ENCODE measurements at places on chromosomes 12 and 14.

GRCh38 chr12:122368361-122369073 lies 54.0 kb downstream of the CLIP1 start:
- peak; percentile 58 for DNase-seq

GRCh38 chr12:128578045-128578444 lies 245.7 kb downstream of the SLC15A4 start:
- DNase-seq: no peak

GRCh38 chr12:99978152-99978551 lies 6.6 kb downstream of the ANKS1B start:
- DNase-seq: no peak

GRCh38 chr12:128318341-128318740 lies 51.4 kb downstream of the TMEM132C start:
- DNase-seq: no peak

DNA sequence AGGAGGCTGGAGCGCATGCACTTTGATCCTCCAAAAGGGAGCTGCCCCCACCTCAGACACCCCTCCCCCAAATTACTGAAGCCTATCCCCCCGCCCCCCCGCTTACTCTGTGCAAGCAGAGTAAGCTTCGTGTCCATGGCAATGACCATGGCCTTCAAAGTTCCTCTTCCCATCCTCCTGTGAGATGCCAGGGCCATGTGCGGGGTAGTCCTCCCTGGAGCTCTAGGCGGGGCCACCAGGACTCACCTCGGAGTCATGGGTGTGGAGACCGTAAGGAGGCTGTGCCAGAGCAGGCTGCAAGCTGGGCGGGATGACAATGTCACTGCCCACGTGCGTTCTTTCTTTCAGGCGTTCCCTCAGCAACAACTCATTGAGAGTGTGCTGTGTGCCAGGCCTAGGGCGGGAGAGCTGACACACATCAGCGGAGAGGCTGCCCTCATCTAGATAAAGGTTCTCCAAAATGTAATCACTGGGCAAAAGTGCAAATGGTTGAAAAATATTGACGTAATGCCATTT lies 66.8 kb downstream of the C14orf132 start:
- no peak for DNase-seq

GRCh38 chr12:103840462-103840875 lies 565 bp downstream of the NT5DC3 start:
- peak; percentile 28 for DNase-seq

DNA sequence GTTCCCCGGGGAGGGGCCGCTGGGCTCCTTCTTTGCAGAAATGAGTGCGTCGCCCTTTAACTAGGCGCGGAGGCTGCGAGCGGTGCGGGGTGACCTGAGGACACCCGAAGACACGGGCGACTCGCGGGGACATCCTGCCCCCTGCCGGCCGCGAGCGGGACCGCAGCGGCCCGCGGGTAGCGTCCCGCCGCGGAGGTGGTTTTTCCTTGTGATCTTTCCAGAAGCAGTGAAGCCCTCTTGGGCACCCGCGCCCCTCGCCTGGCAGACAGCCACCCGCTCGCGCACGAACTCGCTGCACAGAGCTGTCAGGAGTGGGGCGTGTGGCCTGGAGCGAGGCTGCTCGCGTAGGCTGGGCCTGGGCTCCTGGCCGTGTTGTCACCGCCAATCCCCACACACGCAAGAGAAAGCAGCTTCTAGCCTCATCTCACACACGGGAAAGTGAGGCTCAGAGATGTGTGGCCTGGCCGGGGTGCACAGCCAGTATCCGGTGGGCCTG lies 67.2 kb downstream of the DIO3 start:
- peak; percentile 77 for DNase-seq

DNA sequence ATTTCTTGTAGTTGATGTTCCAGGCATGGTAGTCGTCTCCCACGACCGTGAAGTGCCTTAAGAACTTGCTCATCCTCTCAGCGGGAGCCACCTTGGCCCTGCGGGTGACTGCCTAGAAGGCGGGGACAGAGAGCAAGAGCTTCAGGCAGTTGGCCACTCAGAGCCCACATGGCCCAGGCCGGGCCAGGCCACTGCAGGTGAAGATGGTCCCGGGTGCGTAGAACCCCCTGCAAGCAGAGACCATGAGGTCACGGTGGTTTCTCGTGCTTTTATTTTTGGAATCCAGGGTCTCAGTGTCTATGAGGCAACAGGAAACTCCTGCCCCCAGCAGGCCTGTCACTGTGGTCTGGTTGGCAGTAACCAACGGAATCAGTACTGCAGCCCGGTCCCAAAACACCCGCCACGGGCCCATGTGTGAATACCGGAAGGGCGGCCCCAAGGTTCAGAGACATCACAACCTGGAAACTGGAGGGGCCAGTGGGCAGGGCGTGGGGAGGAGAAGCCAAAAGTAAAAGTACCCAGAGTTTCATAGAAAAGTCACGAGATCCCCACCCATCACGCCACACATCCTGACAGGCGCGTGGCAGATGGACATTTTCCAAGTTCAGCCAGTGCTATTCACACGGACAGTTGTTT lies 27.5 kb downstream of the HVCN1 start:
- no peak for DNase-seq

DNA sequence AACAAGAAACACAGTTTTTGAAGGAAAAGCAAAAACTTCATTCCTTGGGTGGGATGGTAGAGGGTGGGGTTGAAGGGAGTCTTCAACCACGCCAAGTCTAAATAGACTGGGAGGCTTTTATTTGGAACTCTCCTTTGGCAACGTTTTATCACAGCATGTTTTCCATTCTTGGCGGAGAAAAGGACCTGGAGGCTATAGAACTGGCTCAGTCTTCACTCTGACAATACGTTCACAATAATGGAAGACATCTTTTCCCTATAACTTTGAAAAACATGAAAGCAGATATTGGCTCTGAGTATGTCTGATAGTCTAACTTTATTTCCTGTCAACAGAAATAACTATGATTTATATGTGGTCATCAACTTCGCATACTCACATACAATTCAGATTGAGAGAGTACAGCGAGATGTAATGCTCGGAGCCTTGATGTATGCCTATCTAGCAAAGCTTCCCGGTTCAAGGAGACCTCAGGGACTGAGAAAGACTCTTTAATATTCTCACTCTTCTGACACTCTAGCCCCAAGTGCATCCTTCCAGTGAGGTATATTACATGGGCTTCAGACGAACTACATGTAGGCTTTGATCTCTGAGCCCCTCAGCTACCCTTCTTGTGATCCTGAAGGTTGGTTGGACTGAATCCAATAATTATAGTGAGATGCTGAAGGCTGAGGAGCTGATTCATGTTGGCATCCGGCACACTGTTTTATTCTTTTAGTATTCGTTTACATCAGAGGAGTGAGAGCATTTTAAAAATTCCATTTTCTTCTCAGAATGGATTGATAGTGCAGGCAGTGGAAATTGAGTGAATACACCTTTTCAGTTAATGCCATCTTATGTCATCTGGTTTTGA lies 14.0 kb downstream of the TMEM30B start:
- DNase-seq: no peak
